ENCODE measurements at places on chromosomes 12 and 14.

- DNase-seq = no peak
Observed at GRCh38 chr12:126106706-126107105, 1041.5 kb downstream of the AACS start.

DNA sequence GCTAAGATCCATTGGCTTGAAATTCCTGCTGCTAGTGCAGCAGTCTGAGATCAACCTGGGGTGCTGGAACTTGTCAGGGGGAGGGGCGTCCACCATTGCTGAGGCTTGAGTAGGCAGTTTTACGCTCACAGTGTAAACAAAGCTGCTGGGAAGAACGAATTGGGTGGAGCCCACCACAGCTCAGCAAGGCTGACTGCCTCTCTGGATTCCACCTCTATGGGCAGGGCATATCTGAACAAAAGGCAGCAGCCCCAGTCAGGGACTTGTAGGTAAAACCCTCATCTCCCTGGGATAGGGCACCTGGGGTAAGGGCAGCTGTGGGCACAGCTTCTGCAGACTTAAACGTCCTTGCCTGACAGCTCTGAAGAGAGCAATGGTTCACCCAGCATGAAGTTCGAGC is 191.7 kb downstream of the ALG10B start:
- DNase-seq = no peak

DNA sequence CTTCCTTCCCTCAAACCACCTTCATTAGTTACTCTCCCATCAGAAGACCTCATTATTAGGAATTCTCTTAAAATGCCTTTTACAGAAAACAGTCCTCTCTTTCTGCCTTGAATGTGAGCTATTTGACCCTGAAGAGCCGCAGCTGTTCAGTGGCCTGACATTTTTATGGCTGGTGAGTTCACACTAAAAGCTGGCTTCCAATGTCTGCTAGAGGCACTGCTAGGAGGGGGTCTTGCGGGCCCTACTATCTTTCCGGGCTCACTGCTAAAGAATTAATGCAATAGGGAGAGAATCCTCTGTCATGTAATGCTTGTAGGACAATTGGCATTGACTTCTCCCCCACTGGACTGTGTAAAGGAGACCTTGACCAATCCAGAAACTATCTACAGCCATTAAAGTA is 87.7 kb downstream of the GPR135 start:
- DNase-seq = no peak

GRCh38 chr14:81991998-81992397 is 458.3 kb upstream of the SEL1L start:
- DNase-seq = no peak

GRCh38 chr14:68634332-68634731 is 158.5 kb downstream of the ZFP36L1 start:
- no peak for DNase-seq

DNA sequence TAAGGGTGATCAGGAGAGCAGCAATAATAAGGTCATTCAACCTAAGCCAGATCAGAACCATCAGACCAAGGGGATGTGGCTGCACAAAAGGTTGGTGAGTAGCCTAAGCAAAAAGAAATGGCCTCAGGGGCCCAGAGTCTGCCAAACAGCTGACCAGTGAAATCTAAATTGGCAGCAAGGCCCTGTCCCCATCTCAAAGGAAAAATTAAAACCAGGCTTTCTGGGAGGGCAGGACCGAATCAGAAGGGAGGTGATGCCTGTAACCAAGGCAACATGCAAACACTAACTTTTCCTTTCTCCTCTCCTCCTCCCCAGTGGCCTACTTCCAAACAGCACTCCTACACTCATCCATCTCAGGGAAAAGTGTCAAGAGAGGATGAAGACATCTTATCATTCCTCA is 256.4 kb downstream of the NUAK1 start:
- DNase-seq = no peak

DNA sequence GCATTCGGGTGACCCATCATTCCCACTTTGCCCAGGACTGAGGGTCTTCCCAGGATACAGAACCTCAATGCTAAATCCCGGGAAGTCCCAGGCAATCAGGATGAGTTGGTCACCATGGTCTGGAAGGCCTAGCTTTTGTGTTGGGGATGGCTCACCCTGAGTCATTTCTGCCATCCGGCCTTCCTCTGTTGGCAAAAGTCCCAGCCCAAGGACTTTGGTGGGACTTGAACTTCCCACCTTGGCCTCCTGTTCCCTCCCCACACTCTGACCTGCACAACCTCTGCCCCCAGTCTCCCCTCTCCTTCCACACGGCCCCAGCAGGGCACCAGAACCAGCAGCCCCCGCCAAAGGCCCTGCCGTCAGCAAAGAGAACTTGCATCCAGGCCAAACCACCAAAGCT is 24.6 kb upstream of the NCOR2 start:
- DNase-seq = no peak

- no peak for DNase-seq
Observed at GRCh38 chr12:108143144-108143543, 14.1 kb downstream of the WSCD2 start.

DNA sequence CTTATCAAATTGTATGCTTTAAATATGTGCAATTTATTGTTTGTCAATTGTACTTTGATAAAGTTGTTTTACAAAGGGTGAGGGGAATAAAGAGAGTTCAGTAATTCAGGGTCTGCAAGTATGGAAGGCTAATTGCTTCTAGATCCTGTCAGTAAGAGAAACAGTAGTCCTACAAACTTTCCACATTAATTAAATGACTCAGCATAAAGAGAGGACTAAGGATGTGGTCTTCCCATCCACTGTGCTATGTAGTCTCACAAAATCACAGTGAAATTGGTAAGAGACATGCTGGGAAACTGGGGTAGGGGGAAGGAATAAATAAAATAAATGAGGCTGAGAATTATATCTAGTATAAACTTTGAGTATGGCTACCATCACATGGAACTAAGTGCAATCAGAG is 130.2 kb upstream of the PKP2 start:
- no peak for DNase-seq

DNA sequence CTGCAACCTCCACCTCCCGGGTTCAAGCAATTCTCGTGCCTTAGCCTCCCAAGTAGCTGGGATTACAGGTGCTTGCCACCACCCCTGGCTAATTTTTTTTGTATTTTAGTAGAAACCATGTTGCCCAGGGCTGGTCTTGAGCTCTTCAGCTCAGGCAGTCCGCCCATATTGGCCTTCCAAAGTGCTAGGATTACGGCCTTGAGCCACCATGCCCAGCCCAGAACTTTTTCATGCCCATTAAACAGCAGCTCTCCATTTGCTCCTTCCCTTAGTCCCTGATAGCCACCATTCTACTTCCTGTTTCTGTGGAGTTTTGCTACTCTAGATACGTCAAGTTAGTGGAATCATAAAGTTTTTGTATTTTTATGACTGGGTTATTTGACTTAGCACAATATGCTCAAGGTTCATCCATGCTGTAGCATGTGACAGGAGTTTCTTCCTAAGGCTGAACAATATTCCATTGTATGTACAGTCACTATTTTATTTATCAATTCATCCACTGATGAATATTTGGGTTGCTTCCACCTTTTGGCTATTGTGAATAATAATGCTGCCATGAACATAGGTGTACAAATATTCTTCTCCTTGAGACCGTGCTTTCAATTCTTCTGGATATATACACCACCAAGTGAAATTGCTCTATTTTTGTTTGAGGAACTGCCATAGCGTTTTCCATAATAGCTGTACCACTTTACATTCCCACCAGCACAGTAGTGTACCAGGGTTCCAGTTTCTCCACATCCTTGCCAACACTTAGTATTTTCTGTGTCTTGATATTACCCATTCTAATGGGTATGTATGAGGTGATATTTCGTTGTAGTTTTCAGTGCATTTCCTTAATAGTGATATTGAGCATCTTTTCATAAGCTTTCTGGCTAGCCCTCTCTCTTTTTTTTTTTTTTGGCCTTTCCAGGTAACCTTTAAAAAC is 15.0 kb downstream of the ATF1 start:
- DNase-seq = no peak

DNA sequence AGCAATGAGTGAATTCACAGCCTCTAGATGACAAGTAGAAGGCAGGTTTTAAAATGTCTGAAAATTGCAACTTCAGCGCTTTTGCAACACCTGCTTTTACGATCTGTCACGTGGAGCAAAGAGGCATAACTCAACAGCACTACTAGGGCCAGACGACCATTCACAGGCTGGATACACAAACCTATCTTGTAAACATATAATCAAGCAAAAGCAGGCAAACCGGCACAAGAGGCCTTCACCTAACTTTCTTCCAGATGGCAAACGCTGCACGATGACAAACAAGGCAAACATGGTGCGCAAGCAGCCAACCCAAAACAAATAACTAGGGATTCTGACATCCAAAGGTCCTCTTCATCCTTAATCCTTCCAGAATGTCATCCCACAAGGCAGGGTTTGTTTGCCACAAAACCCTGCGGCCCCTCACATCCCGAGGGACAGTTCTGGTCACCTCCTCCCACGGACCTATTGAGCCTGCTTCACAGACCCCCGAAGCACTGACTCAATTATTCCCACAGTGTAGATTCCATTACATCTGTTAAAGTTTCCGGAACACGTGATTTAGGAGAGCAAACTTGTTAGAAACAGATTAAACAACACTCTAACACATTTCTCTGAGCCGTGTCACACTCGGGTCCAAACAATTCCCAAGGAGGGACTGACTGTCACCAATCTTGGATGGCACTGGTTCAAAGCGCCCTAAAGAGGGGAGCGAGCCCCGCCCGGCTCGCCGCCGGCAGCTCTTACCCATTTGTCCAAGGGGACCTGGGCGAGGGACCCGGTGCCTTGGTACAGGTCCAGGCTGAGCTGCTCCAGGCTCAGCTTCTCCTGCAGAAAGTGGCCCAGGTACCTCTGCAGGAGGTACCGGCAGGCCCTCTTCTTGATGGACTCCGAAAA is 823 bp downstream of the ATG2B start:
- no peak for DNase-seq

DNA sequence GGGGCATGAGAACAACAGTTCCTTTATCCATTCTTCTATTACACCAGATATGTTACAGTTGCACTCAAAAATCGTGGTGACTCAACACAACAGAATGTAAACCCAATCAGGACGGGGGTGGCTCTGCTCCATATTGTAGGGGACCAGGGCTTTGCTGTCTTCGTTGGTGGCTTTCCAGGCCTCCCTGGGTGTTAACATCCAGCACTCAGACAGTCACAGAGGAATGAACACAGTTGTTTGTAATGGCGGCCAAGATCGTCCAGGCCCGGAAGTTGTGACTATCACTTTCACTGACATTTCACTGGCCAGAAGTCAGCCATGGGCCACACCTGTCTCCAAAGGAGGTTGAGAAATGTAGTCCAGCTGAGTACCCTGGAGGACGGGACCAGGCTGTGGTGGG is 204.1 kb downstream of the CACNA1C start:
- DNase-seq = no peak

DNA sequence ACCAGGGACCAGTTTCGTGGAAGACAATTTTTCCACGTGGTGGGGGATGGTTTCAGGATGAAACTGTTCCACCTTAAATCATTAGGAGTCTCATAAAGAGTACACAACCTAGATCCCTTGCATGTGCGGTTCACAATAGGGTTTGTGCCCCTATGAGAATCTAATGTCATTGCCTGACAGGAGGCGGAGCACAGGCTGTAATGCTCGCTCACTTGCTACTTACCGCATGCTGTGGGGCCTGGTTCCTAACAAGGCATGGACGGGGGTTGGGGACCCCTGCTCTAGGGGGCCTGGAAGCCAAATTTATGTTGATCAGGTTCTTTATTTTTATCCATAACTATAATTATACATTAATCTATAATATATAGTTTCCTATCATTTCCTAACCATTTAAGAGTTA is 315.3 kb downstream of the MED13L start:
- DNase-seq = no peak

DNA sequence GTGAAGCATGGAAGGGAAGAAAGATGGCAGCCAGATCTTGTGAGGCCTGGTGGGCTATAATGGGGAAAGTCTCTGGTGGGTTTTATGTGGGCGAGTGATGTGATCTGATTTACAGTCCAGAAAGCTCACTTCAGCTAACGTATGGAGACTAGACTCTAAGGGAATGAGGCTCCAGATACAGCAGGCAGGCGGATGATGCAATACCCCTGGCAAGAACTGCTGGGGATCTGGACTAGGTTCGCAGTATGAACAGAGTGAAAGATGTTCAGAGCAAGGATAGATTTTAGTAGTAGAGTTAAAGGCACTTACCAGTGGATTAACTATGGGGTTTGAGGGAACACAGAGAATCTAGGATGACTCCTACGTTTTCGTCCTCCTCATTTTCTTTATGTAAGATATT is 253.1 kb downstream of the ANO2 start:
- DNase-seq = no peak

DNA sequence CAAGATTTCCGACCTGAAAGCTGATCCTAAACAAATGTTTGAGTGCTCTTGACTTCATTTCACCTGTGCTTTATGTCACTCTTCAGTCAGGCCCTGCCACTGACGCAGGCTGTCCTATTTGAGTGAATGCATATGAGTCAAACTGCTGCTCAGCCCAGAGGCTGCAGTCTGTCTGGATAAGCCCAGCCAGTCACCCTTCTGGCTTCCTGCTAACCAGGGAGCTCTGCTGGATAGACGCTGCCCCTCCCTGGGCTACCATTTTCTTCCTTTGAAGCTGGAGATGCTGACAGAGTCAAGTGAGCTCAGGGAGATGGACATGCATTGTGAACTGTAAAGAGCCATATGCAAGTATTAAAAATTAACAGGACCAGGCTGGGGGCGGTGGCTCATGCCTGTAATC is 5.1 kb upstream of the TUNAR start:
- no peak for DNase-seq

- no peak for DNase-seq
Observed at GRCh38 chr12:106063826-106064720, 74.7 kb downstream of the NUAK1 start.

DNA sequence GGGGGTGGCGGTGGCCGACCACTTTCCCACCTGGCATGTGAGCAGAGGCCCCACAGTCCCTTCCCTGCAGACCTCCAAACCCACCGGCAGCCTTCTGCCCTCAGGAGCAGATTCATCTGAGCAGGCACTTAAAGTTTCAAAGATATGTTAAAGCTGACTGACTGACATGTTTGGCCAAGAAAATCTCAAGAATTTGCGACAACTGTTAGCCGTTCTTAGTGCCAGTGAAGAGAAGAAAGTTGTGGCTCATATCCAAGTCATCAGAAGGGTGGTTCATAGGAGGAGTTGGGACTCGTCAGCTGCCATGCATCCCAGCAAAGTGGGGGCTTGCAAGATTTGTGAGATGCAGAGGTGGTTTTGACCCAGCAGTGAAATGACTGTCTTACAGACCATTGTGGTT is 27.2 kb downstream of the ELK3 start:
- DNase-seq = no peak

DNA sequence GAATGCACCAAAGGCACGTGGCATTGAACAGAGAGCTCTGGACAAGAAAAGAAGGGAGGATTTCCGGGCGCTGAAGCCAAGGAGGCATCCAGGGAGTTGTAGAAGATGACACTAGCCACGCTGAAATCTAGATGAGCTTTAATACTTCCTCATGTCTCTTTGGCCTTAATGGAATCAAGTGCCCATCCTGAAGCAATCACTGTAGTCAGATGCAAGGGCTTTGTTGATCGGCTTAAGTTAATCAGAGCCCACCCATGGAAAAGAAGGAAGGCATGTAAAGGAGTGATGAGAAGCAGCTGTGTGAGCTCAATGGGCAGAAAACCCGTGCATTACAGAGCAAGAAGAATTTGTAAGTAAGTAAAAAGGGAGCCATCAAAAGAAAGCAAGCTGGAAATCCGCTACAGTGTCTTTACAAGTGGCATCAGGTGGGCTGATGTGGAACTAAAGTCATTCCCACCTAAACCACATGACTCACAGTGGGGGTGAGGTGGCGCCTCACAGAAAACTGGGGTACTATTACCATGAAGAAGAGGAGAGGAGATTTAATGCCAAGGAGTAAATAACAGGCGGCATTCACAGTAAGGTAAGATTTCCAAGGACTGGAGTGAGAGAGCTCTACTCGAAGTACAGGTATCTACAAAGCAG is 48.4 kb downstream of the NDUFA12 start:
- no peak for DNase-seq

- DNase-seq = no peak
Observed at GRCh38 chr14:30035361-30035760, 107.7 kb upstream of the PRKD1 start.

All from neuronal stem cell (in vitro differentiated cells).